ENCODE measurements at places on chromosomes 7 and 10.

- no peak for DNase-seq
Measured at GRCh38 chr7:84914598-84914997, 272.3 kb downstream of the SEMA3D start.

DNA sequence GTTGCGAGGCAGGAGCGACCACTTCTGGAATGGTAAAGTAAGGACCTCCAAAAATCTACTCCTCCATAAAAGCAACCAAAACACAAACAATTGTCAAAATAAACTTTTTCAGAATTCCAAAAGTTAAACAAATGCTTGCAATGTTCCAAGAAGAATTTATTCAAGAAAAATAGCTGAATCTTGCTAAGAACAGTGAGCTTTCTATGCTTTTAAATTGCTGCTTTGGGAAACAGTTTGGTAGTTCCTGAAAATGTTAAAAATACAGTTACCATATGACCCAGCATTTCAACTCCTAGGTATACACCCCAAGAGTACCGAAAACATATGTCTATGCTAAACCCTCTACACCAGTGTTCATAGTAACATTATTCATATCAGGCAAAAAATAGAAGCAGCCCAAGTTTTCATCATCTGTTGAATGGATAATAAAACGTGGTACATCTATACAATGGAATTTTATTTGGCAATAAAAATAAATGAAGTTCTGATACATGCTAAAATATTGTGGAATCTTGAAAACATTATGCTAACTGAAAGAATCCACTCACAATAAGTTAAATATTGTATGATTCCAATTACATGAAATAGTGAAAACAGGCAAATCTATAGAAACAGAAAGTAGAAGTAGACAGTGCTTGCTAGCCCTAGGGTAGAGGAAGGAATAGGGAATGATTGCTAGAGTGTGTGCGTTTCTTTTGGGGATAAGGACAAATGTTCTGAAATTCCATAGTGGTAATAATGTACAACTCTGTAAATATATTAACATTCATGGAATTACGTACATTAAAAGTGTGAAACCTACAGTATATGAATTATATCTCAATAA, 57.0 kb downstream of the LRRN3 start:
- no peak for DNase-seq

- no peak for DNase-seq
Measured at GRCh38 chr7:79320741-79321473, 132.6 kb downstream of the MAGI2 start.

- DNase-seq, result peak; percentile 21
Measured at GRCh38 chr7:159197066-159197975, 52.7 kb upstream of the VIPR2 start.

DNA sequence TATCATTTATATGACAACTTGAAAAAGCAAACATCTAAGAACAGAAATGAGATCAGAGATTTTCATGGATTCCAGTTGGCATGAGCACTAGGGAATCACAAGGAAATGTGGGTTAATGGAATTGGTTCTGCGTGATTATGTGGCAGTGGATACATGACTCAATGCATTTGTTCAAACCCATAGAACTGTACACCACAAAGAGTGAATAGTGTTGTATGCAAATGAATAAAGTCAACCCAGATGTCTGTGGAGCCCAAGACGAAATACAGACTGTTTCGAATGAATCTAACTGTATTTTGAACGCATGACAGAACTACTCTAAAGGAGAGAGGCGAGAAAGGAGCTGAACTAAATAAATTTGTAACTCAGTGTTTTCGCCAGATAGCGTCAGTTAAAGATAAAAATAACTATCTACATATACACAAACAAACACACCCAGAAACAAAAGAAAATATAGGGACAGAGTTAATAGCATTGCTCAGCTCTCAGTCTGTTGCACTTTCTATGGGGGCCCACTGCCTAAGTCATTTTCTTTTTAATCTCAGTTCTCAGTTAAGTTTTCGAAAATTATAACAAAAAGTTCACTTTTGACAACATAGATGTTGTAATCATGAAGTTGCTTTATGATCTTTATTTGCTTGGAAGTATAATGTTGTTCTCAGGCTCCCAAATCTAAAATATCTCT, 636.7 kb upstream of the SEMA3D start:
- no peak for DNase-seq

GRCh38 chr10:124596116-124596785, 134.6 kb downstream of the LHPP start:
- DNase-seq, result no peak

GRCh38 chr10:24698270-24698669, 25.4 kb downstream of the ARHGAP21 start:
- no peak for DNase-seq

DNA sequence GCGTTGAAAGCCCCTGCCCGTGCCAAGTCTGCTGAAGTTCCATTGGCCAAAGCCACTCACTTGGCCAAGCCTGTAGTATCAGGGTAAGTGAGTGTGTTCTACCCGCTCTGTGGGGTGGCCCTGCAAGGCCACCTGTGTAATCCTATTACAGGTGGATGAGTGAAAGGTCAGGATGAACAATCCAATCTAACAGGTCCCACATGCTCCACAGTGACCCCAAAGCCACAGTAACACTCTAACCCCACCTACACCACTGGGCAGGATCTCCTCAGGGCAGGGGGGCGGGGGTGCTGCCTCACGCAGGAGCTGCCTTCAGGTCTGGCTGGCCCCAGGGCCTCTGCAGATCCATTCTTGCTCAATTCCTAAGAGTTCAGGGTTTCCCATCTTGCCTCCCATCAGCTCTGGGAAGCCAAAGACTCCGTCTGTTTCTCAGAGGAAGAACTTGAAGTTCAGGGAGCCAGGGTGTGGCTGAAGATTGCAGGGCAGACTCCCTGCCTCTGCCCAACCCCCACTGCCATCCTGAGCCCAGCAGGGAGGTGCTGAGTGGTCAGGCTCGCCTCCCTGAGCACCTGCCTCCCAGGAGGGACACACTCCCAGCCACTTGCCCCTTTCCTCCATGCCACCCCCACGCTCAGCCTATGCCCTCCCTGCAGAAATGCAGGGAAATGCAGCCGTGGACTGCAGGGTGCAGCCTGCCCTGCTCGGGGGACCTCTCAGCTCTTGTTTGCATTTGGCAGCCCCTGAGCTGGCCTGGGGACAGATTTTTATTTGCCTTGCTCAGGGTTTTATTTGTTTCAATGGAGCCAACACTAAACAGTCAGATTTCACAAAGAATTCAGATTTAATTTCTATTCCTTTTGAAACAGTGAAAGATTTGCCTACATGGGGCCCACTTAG, 9.8 kb upstream of the COMTD1 start:
- DNase-seq, result no peak

- DNase-seq, result no peak
Measured at GRCh38 chr10:78770167-78771090, 298.3 kb upstream of the ZMIZ1 start.

GRCh38 chr7:122299624-122300210, 4.8 kb downstream of the FEZF1 start:
- DNase-seq, result no peak

DNA sequence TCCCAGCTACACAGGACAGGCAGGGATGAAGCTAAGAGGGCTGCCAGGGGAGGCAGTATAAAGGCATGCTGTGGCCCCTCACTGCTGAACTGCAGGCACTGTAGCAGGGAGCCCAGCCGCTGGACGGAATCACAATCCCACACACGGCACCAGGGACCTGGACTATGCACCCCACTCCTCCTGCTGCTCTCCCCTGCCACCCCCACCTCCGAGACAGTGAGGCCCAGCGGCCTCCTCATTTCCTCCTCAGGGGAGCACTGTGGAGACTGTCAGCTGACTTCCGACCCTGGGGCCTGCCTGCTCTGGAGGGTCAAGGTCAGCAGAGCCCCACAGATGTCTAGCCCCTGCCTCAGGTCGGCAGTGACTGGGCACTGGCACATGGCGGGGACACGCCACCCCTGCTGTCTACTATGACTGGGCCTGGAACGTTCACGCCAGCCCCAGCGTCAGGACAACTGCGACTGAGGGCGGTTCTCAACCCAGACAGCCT, 92.7 kb downstream of the FAM53B start:
- DNase-seq, result no peak

- DNase-seq, result no peak
Measured at GRCh38 chr10:72085864-72086465, 2.4 kb downstream of the SPOCK2 start.

DNA sequence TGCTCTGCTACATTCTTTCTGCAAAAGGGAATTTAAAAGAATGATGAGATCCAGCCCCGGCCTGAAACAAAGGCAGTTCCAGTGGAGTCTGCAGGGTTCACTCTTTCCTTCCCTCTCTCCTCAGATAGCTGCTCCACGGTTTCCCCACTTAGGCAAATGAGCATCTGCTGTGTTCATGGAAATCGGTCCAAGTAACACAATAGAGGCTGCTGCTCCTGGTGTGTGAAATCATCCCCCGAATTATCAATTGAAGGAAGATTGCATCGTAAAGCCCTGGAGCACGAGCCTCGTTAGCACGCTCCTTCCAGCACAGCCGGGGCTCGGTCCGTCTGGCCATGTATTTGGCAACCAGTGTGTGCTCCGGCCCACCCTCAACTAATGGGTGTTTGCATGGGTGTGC, 108.3 kb upstream of the DPP6 start:
- DNase-seq, result no peak

- DNase-seq, result no peak
Measured at GRCh38 chr10:116490028-116490662, 55.6 kb upstream of the PNLIP start.

- DNase-seq, result no peak
Measured at GRCh38 chr7:28551331-28551730, 139.0 kb downstream of the CREB5 start.

DNA sequence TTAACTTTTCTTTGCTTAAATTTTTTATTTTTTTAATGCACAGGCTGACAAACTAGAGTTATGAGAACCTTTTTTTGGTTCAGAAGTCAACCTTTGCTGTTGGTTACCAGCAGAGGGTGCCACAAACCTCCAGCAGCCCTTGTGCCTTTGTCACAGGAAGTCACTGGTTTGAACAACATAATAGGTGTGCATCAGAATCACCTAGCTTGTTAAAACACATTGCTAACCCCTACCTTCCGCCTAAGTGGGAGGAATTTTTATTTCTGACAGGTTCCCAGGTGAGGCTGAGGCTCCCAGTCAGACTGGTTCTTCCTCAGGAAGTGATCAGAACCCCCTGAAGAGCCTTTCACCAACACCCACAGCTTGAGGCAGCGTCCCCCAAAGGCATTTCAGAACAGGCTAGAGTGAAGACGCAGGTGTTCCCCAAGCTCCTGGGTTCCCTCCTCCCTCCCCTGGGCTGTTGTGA, 22.6 kb upstream of the VDAC2 start:
- DNase-seq, result peak; percentile 40

- no peak for DNase-seq
Measured at GRCh38 chr10:22022257-22023032, 18.9 kb upstream of the DNAJC1 start.

GRCh38 chr7:81767926-81768325, 1.9 kb downstream of the HGF start:
- DNase-seq, result no peak

GRCh38 chr7:147509035-147509501, 1081.5 kb upstream of the C7orf33 start:
- DNase-seq, result no peak

DNA sequence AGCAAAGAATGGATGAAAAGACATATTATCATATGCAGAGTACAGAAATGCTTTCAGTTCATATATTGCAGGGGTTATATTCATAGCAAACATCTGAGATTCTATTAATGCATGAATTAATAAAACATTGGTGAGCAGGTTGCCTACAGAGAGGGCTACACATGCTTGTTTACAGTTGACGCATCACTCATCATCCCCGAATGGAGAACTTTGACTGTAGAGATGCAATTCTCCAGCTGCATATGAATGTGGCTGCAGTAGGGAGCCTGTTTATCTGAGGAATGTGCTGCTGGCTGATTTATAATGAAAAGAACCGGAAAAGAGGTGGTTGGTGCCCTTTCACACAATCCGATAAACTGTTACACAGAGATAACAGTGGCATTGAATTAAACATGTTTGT, 116.5 kb downstream of the GRM3 start:
- DNase-seq, result no peak

- no peak for DNase-seq
Measured at GRCh38 chr7:39650676-39651075, 27.3 kb downstream of the RALA start.

GRCh38 chr7:9307131-9307530, 873.7 kb downstream of the NXPH1 start:
- no peak for DNase-seq

DNA sequence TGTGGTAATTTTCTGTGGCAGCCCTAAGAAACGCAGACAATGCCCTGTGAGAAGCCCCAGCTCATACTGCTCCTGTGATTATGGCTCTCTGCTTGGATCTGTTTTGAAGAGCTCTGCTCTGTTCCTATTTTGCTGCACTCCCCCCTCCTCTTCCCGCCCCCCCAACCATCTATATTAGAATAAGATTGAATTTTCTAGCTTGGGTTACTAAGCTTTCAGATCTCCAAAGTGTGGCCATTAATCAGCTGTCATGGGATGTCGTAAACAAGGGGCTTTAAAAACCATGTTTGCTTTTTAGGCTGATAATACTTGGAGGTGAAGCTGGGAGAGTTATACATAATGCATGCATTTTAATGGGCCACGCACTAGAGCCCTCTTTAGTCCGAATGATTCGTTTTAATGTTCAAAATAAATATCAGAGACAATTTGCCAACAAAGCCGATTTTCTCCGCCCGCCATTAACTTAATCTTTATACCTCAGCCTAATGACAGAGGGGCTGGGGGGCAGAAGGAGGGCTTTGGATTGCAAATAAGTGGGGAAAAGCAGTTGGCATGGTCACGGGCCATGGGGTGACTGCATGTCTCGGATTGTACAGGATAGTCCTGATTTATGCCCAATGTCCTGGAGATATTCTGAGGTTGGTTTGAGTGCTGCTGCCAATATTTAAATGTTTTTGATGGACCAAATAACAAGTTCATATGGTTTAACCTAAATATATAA, 165.5 kb downstream of the RPS24 start:
- no peak for DNase-seq

- no peak for DNase-seq
Measured at GRCh38 chr7:68247571-68247970, 1250.9 kb downstream of the TYW1 start.

DNA sequence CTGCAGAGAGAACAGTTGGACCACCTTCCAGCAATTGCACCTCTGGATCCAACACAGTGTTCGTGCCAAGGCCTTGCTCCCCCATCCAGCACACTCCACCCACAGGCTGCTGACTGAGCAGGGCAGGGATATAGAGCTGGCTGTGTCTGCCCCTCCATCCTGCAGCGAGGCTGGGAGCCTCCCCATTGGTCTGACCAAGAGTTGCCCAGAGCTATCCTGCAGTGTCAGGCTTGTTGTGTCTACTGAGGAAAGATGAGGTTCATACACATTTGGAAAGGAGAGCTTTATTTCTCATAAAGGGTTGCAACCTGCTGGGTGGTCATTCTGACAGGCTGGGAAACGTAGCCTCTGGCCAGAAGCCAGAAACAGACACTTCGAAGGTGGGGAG, 27.1 kb downstream of the PRF1 start:
- DNase-seq, result no peak

DNA sequence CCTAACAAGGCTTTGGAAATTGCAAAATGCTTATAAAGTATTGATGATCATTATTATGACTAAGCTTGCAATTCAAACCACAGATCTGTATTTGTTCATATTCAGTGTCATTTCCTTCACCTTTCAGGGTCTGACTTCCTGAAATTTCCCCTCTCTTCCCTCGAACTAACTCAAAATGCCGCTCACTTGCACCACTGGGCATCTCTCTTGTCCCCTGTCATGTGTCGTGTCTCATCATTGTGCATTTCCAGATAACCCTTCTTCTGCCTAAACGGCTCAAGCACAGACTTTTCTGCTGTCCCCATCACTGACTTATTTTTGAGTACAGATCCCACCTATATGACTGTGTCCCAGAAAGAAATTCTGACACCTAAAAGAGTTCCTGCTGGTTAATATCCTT, 41.0 kb upstream of the CELF2 start:
- DNase-seq, result no peak

All from activated T-cell treated with anti-CD3 and anti-CD28 coated beads for 48 hours (primary cell).